ENCODE measurements at places on chromosomes 7 and 10.

- DNase-seq, result peak; percentile 27
Measured at GRCh38 chr10:95133016-95133752, 60.9 kb upstream of the ACSM6 start.

GRCh38 chr7:156003220-156004162, 191.2 kb upstream of the SHH start:
- DNase-seq, result no peak

DNA sequence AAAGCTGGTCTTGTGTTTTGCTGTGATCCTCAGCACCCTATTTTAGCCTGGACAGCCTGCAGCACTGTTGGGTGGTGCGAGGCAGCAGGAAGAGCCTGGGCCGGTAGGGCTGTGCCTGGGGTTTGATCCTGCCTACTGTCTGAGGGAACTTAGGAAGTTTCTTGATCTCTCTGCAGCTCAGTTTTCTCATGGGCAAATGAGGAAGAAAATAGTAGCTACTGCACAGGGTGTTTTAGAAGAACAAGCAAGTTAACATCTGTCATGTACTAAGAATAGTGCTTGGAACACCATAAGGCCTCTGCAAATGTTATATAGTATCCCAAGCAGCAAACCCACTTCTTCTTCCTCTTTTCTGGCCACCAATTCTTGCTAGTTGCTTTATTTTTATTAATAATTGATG, 12.0 kb upstream of the AGR2 start:
- no peak for DNase-seq

DNA sequence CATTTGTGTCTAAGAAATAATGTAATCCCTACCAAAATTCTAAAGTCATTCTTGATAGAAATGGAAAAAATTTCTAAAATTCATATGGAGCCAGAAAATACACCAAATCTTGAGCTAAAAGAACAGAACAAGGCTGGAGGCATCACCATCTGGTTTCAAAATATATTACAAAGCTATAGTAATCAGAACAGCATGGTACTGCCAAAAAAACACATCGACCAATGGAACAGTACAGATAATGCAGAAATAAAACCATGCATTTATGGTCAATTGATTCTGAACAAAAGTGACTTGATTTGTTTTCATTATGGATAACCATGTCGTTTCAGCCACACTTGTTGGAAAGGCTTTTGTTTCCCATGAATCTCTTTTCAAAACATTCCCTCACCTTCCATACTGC, 7.0 kb upstream of the WDFY4 start:
- no peak for DNase-seq

- no peak for DNase-seq
Measured at GRCh38 chr10:114372995-114373394, 31.3 kb downstream of the AFAP1L2 start.

DNA sequence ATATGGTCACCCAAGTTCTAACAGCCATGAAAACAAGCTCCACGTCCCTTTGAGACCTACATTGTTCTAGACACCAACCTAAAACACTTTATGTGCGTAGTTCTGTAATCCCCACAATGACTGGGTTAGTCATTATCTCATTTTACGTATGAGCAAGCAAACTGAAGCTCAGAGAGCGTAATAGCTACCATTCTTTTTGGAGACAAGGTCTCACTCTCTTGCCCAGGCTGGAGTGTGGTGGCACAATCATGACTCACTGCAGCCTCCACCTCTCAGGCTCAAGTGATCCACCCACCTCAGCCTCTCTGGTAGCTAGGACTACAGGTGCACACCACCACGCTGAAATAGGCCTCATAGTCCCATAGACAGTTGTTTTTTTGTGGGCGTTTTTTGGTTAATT, 10.5 kb downstream of the DAGLB start:
- DNase-seq, result no peak

- DNase-seq, result no peak
Measured at GRCh38 chr7:77427996-77428603, 12.0 kb upstream of the GSAP start.

DNA sequence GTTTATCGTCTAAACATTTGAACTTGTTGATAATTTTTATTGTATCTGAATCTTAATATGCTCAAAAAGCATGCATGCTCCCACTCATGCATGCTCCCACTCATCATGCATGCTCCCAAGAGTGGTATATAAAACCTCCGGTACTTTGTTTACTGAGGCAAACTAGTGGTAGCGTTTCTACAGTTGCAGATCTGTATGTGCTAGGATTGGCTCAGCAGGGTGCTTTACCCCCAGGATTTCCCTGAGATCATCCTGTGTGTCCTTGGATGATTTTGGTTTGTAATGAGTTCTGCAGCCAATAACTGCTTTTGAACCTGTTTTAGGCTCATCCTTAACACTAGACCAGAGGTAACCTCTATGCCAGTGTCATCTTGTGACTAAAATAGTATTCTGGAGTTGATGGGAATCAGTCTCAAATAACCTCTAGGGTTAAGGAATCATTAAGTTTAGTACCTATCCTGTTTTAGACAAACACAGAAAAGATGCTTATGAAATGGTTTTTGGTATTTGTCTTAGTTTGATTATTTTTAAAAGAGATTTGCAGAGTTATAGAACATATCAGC, 40.4 kb downstream of the PHTF2 start:
- no peak for DNase-seq

DNA sequence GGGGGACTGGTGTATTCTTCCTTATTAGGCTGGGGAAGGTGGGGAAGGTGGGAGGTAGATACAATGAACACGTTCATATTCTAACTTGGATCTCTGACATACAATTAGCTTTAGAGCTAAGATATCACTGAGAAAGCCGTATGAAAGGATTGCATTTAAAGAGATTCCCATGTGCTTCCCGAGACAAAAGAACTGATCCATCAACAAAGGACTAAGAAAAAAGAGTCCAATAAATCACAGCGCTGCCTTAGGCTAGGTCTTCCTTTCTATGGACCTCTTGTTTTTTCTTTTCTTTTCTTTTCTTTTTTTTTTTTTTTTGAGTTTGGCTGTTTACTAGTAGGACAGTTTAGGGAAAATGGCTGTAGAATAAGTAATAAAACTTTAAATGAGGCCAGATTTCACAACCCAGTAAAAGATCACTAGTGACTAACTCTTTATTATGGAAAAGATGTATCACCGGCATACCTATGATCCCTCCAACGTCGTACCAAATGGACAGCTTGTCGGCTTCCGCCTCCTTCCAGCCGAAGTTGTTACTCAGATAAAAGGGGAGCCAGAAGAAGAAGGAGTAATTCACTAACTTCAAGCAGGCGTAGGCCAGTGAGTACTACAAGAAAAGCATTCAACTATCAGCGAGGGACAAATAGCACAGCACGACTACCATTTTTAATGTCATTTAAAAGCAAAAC, 50.0 kb downstream of the SLC37A3 start:
- no peak for DNase-seq

Measured in central memory CD8-positive, alpha-beta T cell (primary cell).